ENCODE measurements at places on chromosomes 2 and 18. TPM values are rescaled to one million over a fixed set of nuclear protein-coding genes. Genes with fewer than 3 reads are reported as not detected.

DNA sequence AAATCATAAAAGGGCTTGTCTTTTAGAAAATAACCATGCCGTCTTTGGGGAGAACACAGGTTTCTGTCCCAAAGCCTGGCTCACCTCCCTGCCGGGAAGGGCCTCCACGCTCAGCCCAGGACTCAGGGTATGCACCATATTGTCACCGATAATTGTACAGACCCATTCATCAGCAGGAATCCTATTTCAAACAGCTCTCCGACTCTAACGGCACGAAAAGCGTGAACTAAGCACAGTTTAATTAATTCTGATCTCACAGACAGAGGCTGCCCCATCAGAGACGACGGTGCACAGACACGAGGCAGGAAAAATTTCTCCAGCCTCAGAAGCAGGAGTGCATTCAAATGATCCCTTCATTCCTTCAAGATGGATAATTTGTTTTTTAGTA, 276.2 kb downstream of the MYCN start:
- DNase-seq: no peak

- DNase-seq: no peak
Measured at GRCh38 chr2:179622112-179622511, 239.3 kb downstream of the ZNF385B start.

DNA sequence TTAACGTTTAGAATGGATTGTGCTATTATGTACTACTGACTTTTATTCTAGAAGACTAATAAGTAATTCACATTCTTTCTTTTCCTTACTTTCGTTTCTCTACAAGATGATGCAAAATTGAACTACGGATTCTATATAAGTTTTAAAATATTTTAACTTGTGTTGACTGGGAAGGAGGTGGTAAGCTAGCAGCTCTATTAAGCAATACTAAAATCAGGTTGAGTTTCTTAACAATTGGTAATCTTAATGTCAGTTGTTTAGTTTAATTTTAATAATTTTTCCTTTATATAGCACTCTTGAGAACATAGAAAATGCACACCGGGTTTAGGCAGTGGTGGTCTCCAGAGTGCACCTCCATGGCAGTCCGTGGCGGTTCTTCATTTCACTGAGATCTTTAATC, 215.2 kb downstream of the MCFD2 start:
- no peak for DNase-seq

GRCh38 chr18:55968550-55968949, 380.6 kb upstream of the TCF4 start:
- DNase-seq: no peak

- DNase-seq: no peak
Measured at GRCh38 chr2:28534817-28535216, 39.0 kb downstream of the PLB1 start.

GRCh38 chr2:241324775-241325174, 9.1 kb downstream of the SEPTIN2 start:
- peak; percentile 34 for DNase-seq

- peak; percentile 66 for DNase-seq
Measured at GRCh38 chr2:84924173-84925106, 19.0 kb downstream of the TMSB10 start.

DNA sequence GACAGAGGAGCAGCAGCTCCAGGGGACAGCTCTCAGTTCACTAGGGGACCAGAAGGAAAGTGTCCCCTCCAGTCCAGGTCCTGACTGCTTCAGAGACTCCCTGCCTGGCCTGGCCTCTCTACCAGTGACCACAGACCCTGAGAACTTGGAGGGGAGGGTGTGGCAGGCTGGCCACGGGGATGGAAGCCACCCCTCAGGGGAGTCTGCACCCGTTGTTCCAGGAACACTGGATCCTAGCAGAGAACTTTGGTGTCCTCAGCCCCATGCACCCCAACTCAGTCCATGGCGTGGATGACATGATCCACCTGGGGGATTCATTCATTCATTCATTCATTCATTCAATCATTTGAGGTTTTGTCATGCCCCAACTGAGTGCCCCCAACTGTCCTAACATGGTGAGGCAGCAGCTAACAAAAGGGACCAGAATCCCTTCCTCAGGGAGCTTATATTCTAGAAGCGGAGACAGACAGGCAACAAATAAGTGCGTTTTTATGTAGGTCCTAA, 31.9 kb downstream of the MYO7B start:
- DNase-seq: no peak

DNA sequence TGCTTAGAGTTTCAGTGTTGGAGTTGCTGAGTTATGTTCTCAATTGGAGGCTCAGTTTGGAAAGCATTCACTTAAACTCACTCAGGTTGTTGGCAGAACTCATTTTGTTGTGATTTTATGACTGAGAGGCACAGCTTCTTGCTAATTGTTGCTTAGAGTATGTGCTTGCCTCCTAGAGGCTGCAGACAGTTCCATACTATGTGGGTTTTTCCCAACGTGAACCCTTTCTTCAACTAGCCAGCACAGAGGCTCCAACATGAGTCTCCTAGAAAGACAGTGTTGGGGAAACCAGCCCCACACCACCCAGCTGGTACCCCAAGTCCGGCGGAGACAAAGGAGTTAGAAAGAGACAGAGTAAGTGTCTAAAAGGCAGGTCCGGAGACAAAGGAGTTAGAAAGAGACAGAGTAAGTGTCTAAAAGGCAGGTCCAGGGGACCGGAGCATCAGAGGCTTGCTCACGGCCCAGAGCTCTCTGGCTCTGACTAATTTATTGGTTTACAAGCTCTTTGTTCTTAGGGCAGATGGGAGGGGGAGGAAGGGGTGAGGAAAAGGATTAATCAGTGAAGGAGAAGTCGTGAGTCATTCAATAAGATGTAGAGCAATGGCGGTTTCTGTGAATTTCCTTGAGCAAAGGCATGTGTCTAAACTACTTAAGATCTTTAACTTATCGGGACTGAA, 999.7 kb upstream of the LRRTM1 start:
- no peak for DNase-seq

DNA sequence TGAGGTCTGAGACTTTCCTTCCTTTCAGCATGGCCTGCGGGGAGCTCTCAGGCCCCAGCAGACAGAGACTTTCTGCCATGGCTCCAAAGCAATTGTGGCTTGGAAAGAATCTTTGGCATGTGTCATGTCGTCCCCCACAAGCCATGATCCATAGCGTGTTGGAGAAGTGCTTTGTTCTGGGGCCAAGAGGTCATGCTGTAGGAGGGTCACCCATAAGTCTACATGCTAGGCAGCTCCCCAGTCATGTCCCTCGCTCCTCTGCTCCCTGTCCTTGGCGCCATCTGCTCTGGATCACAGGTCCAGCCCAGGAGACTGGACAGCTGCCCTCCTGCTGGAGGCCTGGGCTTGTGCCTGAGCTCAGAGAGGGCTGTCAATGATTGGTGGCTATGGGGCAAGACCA, 78.8 kb upstream of the LCLAT1 start:
- DNase-seq: no peak

DNA sequence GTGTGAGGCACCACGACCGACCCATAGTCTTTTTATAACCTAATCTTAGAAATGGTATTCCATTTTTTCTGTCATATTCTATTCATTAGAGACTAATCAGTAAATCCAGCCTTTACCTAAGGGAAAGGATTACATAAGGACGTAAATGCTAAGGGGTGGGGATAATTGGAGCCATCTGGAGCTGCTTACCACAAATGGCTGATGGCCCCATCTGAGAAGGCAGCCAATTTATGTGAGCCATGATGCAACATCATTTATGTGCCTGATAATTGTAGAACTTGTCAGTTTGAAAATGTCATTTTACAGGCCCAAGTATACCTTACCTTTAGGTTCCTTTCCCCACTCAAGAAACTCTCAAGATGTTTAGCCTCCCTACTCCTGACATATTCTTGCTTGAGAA, 44.0 kb downstream of the ARHGEF33 start:
- DNase-seq: no peak

- DNase-seq: no peak
Measured at GRCh38 chr2:38438883-38439612, 62.0 kb upstream of the ATL2 start.

DNA sequence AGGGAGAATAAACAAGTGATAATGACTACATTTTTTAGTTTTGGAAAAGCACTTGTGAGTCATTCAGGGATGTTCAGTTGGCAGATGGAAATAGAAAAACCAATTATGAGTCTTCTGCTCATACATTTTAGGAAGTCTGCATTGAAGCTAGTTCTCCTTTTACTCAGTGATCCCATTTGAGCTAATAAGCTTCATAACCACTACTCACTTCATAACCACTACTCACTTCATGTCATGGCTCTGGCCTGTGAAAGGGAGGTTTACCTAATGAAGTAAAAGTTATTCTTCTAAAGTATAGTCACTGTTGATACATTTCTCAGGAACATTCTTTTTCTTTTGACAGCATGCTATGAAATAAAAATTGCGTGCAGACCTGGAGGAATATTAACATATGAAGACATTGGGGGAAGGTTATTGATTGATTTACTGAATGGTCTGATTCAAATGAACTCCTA, 948.7 kb downstream of the TSN start:
- no peak for DNase-seq

DNA sequence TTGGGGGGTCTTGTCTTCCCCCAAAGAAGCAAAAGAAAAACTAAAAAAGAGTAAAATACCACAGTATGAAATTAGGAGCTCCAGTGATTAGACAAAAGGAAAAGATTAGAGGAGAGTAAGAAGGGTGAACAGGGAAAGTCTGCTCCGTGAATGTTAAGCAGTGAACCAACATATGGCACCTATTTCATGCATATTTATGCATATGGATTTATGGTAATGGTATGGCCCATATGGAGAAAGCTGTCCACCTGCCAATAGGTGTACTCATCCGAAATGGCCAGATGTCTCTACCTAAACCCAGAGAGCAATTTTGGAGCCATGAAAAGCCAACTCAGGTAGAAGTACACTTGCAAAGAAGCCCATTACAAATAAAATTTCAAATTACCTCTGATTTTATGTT, 404.0 kb upstream of the RAB6C start:
- no peak for DNase-seq

DNA sequence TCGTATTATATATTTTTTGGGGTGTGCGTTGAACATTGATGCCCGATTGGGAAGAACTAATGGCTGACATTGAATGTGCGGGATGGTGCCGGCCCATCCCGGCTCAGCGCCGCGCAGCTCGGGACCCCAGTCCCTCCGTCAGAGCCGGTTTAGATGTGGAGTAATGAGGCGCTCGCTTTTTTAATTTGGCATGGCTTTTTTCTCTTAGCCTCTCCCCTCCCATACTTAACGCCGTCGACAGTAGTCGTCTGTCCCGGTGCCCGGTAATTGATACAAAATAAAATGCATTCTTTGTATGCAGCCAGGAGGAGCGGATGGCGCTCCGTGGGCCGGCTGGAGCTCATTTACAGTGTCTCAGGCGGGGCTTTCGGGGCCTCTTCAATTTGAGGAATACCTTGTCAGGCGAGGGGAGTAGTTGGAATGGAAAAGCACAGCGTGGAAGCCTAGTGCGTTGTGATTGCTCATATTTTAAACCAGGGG, 209.2 kb downstream of the GBX2 start:
- DNase-seq: no peak

- DNase-seq: no peak
Measured at GRCh38 chr2:169172914-169173313, 103.6 kb downstream of the DHRS9 start.

- no peak for DNase-seq
Measured at GRCh38 chr2:61018318-61018755, 282 bp upstream of the PUS10 start.

DNA sequence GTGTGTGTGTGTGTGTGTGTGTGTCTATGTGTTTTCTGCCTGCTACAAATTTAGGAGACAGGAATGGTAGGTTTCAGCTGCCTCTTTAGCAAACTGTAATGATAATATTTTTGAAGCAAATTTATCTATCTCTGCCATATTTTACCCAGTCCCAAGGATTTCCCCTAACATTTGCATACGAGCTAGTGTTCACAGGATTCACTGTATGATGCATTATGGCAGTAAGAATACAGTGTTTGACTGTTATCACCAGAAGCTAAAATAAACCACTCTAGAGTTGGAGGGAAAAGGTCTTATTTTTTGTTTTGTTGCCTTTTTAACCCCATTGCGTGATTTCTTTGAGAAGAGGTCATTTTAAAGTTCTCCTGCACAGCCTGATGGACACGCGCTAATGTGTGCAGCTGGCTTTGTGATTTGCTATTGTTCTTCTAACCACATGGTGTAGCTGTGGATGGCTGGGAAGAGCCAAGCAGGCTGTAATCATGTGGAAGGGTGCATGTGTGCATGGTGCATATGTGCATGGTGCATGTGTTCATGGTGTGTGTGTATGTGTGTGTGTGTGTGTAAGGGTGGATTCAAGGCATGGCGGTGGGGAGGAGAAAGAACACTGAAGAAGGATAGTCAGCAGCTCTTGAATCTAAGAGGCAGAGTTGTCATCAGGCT, 62.4 kb downstream of the PLB1 start:
- DNase-seq: no peak

DNA sequence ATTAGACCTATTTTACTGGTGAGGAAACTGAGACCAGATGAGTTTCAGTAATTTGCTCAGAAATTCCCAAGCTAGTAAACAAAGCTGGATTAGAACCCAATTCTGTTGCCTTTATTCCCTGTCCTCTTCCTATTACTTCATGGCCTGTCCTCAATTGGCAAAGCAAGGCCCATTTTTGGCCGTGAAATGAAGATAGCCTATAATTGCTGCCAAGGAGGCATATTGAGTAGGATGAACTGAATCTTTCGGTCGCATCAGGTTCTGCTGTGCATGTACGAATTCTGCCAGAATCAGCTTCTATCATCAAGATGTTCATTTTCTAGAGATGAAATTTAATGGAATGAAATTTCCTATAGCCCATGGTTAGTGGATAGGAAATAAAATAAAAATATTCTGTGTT, 1485.2 kb upstream of the PIK3C3 start:
- no peak for DNase-seq

- no peak for DNase-seq
Measured at GRCh38 chr2:173353556-173353955, 1.1 kb upstream of the CDCA7 start.

DNA sequence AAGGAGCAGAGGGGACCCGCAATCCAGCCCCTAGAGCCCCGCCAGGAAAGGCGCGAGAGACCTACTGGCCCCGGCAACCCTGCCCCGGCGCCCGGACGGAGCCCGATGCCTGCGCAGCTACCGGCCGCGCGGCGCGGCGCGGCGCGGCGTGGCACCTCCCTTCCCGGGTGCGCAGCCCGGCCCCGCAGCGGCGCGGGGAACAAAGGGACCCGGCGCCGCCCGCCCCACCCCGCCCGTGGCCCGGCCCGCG, 307 bp downstream of the CDH2 start:
- DNase-seq: no peak

WNT10A gene
- 36.6 TPM for total RNA-seq

NRP2 gene
- 6.8 TPM for total RNA-seq

IRS1 gene
- total RNA-seq: 11.9 TPM

PPP1R7 gene
- total RNA-seq: 50.9 TPM
